ENCODE measurements at places on chromosomes 16 and 17. TPM values are rescaled to one million over a fixed set of nuclear protein-coding genes. Genes with fewer than 3 reads are reported as not detected.
A peak's percentile ranks its signal among the peaks of the same experiment; 100 is the strongest.

Gene KRTAP4-5
- not detected for total RNA-seq

Gene MGAT5B
- 0.55 TPM for total RNA-seq

GRCh38 chr17:64174686-64175456, 44.9 kb upstream of the ERN1 start:
- H3K4me3 ChIP-seq: no peak overlapping the region
- H3K27ac ChIP-seq: no peak overlapping the region
- DNase-seq: no peak
- H3K36me3 ChIP-seq: peaks cover 22% of the 10 kb centered on the region

GRCh38 chr16:2817340-2818271, 569 bp downstream of the PRSS21 start:
- peak overlapping the region; percentile 52 for H3K4me3 ChIP-seq
- no peak overlapping the region for H3K27ac ChIP-seq
- no peak for DNase-seq
- no peaks in the 10 kb centered on the region for H3K36me3 ChIP-seq

GRCh38 chr16:17270683-17271109, 200.1 kb downstream of the XYLT1 start:
- peaks cover 4% of the 10 kb centered on the region for H3K36me3 ChIP-seq
- no peak overlapping the region for H3K4me3 ChIP-seq
- H3K4me1 ChIP-seq: peaks cover 47% of the 10 kb centered on the region
- no peak overlapping the region for H3K27ac ChIP-seq

DNA sequence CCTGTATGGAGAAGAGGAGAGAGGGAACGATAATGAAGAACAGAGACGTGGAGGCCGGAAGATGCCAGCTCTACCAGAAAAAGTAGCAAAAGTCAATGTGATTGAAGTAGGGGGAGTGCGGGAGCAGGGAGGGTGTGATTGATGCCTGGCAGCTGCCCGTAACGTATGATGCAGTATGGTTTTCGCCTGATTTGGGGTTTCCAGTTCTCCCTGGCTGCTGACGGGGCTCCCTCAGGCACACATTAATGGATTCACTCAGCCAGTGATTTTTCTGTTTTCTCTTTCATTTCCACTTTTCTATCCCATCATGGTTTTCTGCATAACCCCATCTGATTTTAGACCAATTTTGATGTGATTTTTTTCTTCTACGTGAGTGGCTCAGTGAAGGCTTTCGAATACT, 62.1 kb downstream of the PRKCA start:
- peaks cover 79% of the 10 kb centered on the region for H3K4me1 ChIP-seq
- H3K27ac ChIP-seq: peak overlapping the region; percentile 94
- no peak for DNase-seq
- H3K27me3 ChIP-seq: no peaks in the 10 kb centered on the region
- peaks cover 59% of the 10 kb centered on the region for H3K36me3 ChIP-seq
- H3K4me3 ChIP-seq: peak overlapping the region; percentile 72

Gene RTN4RL1
- 0.25 TPM for total RNA-seq

GRCh38 chr17:37792787-37793186, 47.9 kb upstream of the HNF1B start:
- H3K36me3 ChIP-seq: no peaks in the 10 kb centered on the region
- H3K4me1 ChIP-seq: peaks cover 8% of the 10 kb centered on the region
- no peak overlapping the region for H3K4me3 ChIP-seq
- no peak overlapping the region for H3K27ac ChIP-seq
- DNase-seq: no peak
- peaks cover 18% of the 10 kb centered on the region for H3K27me3 ChIP-seq

Gene CEP112
- 1.1 TPM for total RNA-seq

Gene TERB1
- total RNA-seq: 0.34 TPM

GRCh38 chr17:78933959-78934568, 8.9 kb upstream of the TIMP2 start:
- no peaks in the 10 kb centered on the region for H3K36me3 ChIP-seq
- H3K4me1 ChIP-seq: peaks cover 3% of the 10 kb centered on the region
- DNase-seq: no peak
- H3K27ac ChIP-seq: no peak overlapping the region
- H3K4me3 ChIP-seq: no peak overlapping the region

DNA sequence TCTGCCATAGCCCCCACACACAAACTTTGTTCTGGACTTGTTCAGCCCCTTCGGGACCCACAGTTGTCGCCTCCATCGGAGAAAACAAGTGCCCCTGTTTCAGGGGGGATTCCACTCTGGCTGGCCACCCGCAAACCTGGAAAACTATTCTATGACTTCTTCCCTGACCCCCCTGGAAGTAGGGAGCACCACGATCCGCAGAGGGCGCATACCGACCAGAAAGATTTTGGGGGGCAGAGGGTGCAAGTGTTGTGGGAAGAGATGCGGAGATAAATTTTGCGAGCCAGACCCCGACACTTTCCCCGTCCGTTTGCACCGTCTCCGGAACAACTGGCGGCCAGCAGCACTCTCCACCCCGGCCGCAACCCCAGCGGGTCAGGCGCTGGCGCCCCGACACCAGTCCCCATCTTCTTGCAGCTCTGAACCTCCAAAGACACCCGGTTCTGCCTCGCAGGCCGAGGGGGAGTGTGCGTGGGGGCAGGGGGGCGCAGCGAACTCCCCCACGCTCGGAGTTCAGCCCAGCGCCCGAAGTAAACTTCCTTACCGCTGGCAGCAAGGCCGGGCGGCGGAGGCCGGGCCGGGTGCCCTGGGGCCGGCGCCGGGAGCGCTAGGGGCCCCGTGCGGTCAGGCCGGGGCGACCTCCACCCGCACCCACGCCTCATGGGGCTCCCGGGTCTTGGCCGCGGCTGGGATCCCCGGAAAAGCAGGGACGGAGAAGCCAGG, 744 bp downstream of the SALL1 start:
- H3K27me3 ChIP-seq: peaks cover 68% of the 10 kb centered on the region
- H3K36me3 ChIP-seq: peaks cover 6% of the 10 kb centered on the region
- H3K4me1 ChIP-seq: no peaks in the 10 kb centered on the region
- no peak for DNase-seq

DNA sequence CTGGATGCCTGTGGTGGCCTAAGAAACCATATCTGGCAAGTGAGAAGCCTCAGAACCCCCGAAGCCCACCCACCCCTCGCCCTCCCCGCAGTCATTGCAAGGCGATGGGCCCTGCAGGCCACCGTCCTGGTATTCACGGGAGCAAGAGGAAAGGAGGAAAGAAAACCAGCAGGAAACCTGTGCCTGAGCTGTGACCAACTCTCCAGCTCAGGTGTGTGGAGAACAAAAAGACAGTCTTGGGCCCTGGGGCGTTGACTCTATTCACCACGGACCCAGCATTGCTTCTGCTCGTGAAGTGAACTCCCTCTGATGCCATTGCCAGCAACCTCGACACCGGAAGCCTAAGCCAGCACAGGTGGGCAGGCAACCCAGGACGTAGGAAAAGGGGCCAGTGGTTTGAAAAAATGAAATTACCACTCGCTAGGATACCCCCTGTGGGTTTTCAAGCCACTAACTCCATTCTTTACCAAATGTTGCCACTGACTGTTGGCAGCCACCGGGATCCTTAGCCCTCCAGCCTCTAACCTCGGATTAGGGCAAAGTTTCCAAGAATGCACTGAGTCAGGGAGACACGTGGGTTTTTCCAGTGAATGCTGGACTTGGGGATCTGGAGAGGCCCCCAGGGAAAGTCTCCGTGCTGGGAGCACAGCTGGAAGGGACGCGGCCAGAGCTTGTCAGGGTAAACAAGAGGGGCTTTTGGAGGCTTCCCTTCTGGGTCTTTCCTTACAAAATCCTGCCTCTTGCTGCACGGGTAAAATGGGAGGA, 25.1 kb downstream of the FA2H start:
- no peaks in the 10 kb centered on the region for H3K36me3 ChIP-seq
- no peak overlapping the region for H3K27ac ChIP-seq
- no peaks in the 10 kb centered on the region for H3K27me3 ChIP-seq
- H3K4me3 ChIP-seq: no peak overlapping the region

- DNase-seq: no peak
- no peaks in the 10 kb centered on the region for H3K4me1 ChIP-seq
- peaks cover 51% of the 10 kb centered on the region for H3K36me3 ChIP-seq
- no peak overlapping the region for H3K4me3 ChIP-seq
Measured at GRCh38 chr16:27508476-27508875, 41.2 kb downstream of the GTF3C1 start.

GRCh38 chr17:48541036-48541576, 3.8 kb downstream of the HOXB2 start:
- DNase-seq: no peak
- H3K4me1 ChIP-seq: peaks cover 17% of the 10 kb centered on the region
- H3K4me3 ChIP-seq: peak overlapping the region; percentile 94
- peaks cover 5% of the 10 kb centered on the region for H3K27me3 ChIP-seq

GRCh38 chr16:25109643-25110042, 1.9 kb upstream of the LCMT1 start:
- no peak overlapping the region for H3K4me3 ChIP-seq
- H3K4me1 ChIP-seq: peaks cover 42% of the 10 kb centered on the region
- H3K27ac ChIP-seq: no peak overlapping the region
- no peak for DNase-seq
- no peaks in the 10 kb centered on the region for H3K27me3 ChIP-seq

DNA sequence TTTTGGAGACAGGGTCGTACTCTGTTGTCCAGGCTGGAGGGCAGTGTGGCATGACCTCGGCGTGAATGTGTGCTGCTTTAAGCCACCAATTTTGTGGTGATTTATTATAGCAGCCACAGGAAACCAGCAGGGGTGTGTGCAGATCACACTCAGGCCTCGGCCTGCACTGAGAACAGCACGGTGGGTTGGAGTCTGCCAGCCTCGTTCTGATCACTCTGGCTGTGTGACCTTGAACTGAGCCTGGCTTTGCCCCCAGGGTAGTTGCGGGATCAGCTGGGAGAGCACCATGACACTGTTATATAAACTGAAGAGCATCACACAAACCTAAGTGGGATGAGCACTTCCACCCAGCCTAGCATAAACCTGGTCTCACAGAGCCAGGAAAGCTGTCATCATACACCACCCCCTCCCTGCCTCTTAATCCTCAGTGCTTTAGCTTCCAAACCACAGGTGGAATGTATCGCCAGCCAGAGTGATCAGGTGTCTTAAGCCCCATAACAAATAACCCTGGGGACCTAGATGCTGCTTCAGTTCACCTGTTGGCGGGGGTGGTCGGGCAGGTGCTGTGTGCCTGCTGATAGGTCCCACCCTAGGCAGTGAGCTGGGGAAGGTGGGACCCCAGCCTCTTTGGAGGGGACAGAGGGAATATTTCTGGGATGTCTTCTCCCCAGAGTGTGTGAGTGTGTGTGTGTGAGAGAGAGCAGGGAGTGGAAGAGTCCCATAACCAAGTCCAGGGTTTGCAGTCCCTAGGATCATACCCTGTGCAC, 28.6 kb upstream of the NDRG4 start:
- DNase-seq: no peak
- no peak overlapping the region for H3K4me3 ChIP-seq
- H3K27me3 ChIP-seq: peaks cover 30% of the 10 kb centered on the region

- peaks cover 20% of the 10 kb centered on the region for H3K4me1 ChIP-seq
- peaks cover 28% of the 10 kb centered on the region for H3K36me3 ChIP-seq
- DNase-seq: no peak
Measured at GRCh38 chr16:24149102-24149501, 107.0 kb upstream of the CACNG3 start.

- no peaks in the 10 kb centered on the region for H3K27me3 ChIP-seq
- peaks cover 34% of the 10 kb centered on the region for H3K36me3 ChIP-seq
- DNase-seq: no peak
- peak overlapping the region; percentile 94 for H3K4me3 ChIP-seq
- peaks cover 36% of the 10 kb centered on the region for H3K4me1 ChIP-seq
Measured at GRCh38 chr17:34981538-34982241, 1.4 kb downstream of the LIG3 start.

Gene SCNN1G
- total RNA-seq: not detected

- no peak for DNase-seq
- H3K36me3 ChIP-seq: peaks cover 5% of the 10 kb centered on the region
- peaks cover 7% of the 10 kb centered on the region for H3K27me3 ChIP-seq
- no peak overlapping the region for H3K27ac ChIP-seq
- peaks cover 20% of the 10 kb centered on the region for H3K4me1 ChIP-seq
- H3K4me3 ChIP-seq: no peak overlapping the region
Measured at GRCh38 chr16:79209308-79209707, 391.2 kb downstream of the MAF start.

GRCh38 chr16:56300891-56301850, 109.9 kb downstream of the GNAO1 start:
- H3K27me3 ChIP-seq: peaks cover 2% of the 10 kb centered on the region
- H3K27ac ChIP-seq: no peak overlapping the region
- DNase-seq: no peak
- H3K4me1 ChIP-seq: no peaks in the 10 kb centered on the region

Gene LYRM9
- 3.1 TPM for total RNA-seq

Gene MT1H
- total RNA-seq: not detected

Gene KRT25
- total RNA-seq: not detected

Gene NTN1
- 0.60 TPM for total RNA-seq

Gene SLC47A2
- total RNA-seq: not detected

- DNase-seq: no peak
- no peaks in the 10 kb centered on the region for H3K27me3 ChIP-seq
- H3K27ac ChIP-seq: no peak overlapping the region
- no peaks in the 10 kb centered on the region for H3K36me3 ChIP-seq
Measured at GRCh38 chr16:72467157-72467759, 295.3 kb upstream of the PMFBP1 start.

DNA sequence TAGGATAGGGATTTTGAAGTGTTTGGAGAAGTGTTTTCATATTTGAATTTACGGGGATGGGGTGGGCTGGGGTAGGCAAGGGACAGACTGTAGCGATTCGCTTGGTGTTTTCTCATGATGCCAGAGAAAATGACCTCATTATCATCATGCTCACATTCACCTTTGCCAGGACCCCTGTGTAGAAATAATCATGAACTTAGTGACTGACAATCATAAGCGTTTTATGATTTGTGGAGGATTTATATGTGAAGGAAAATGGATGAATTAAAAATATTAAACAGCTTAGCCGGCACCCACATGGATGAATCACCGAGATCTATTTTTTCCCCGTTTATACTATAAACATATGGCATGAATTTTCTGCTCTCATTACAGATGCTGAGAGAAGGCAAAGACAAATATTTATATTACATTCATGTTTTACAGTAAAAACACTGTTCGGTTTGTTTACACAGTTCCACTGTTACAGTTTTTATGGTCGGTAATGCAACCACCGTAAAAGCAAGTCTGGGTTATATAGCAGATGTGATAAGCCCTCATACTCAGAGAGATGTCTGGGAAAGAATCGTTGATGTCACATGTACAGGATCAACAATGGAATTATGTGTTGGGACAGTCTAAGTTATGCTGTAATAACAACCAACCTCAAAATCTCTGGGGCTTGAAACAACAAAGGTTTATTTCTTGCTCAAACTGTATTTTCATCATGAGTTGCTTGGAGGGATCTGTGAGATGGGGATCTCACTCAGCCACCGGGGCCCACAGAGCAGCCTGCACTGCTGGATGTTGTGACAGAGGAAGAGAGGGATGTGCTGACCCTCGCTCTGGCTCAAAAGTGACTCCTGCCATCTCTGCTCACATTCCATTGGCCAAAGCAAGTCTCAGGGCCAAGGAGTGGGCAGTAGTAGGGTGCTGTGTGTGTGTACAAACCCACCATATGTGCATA, 85.1 kb downstream of the WWOX start:
- H3K4me1 ChIP-seq: no peaks in the 10 kb centered on the region
- H3K27ac ChIP-seq: no peak overlapping the region
- no peak for DNase-seq
- no peaks in the 10 kb centered on the region for H3K27me3 ChIP-seq

Measured in activated T-helper 2 cell treated with anti-CD3 and anti-CD28 coated beads, Interferon-gamma antibody, Interleukin-2, Interleukin-4, amounts not matched to agents 10 μg/mL and 5 μg/mL and 100 μg/mL, durations not matched to agents 14 hours and 24 hours and 36 hours (primary cell).